Stimulated activated CD4-positive, alpha-beta T cell treated with anti-CD3 and anti-CD28 coated beads, Interleukin-4, amount 100 ng/mL, for 48 hours (primary cell): ENCODE measurements at places on chromosomes 3 and 15.
A peak's percentile ranks its signal among the peaks of the same experiment; 100 is the strongest.

DNA sequence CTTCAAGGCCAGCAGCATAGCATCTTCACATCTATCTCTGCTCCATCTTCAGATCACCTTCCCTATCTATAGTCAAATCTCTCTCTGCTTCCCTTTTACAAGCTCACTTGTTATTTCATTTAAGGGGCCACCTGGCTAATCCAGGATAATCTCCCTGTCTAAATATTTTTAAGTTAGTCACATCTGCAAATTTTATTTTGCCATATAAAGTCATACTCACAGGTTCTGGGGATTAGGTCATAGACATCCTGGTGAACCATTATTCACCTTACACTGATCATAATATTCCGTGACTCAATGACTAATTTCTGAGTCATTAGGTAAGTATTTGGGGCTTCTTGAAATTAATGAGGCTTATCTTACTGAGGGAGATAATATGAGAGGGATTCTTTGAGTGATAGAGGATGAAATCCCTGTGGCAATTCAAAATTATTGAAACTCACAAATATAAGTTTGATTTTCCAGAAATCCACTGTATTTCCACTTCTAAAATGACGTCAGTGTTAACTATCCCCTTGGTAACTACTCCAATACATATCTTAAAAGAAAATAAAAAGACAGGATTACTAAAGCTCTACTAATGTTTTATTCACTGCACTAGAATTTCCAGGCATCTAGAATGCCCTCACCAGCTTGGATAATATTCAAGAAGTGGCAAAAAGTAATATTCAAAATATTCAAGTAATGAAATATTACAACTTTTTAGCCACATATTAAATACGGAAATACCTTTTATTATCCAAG is 93.7 kb upstream of the RBMS3 start:
- no peak for DNase-seq

- DNase-seq: no peak
Measured at GRCh38 chr3:16377847-16378302, 112.9 kb downstream of the OXNAD1 start.

GRCh38 chr3:195847055-195847950 is 35.6 kb upstream of the MUC4 start:
- DNase-seq: no peak

GRCh38 chr3:134813618-134814017 is 18.6 kb downstream of the EPHB1 start:
- DNase-seq: no peak

DNA sequence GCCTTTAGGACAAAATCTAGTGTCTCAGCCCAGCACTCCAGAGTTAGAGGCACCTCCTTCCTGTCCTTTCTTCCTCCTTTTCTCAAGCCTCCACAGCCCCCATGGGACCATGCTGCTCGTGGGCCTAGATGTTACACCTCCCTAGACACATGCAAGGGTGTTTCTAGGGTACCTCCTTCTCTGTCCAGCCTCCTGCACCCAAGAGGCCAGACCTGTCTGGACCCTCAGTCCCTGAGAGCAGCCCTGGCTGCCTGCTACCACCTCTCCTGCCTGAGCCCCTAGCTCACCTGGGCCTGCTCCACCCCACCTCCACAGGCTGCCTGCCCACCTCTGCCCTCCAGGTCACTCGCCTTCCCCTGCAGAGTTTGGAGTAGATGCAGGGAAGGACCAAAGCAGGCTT is 5.2 kb downstream of the LOXL1 start:
- DNase-seq: no peak

DNA sequence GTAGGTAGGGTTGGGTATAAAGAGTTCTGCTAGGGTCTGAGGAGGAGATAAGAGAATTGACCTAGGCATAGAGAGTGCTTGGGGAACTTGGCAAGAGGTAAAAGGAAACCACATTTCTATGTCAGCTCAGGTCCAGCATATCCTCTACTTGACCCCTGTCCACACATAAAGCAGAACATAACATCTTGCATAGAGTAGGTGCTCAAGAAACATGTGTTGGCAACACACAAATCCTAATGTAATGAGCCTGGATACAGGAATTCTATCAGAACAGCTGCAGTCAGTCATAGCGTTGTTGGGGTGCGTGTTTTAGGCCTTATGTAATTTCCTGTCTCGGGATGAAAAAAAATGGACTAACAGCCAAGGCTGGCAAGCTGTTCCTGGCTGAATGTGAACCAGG is 35.0 kb upstream of the PLCL2 start:
- no peak for DNase-seq

- no peak for DNase-seq
Measured at GRCh38 chr3:151879037-151879436, 5.6 kb downstream of the SUCNR1 start.

GRCh38 chr3:40387001-40387894 is at the start of gene ENTPD3:
Gene ENTPD3, plus strand, starts transcription at chr3:40387184. Its CDS starts 874 bp downstream, at chr3:40388058.
- DNase-seq: peak; percentile 22

DNA sequence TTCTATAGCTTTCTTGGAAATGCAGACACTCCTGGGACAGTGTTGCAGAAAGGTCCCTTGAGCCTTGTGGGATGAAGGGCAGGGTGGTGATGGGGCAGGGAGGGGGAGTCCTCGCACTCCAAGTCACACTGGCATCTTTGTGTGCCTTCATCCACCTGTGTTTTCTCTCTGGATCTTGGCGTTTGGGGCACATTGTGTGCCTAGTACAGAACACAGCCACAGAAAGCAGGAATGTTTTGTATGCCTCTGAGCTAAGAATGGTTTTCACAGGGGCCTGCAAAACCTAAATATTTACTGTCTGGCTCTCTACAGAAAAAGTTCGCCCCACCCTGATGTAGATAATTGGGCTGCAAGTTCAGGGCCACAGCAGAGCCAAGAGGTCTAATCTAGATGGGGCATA is 5.7 kb downstream of the MYZAP start:
- no peak for DNase-seq

- no peak for DNase-seq
Measured at GRCh38 chr15:81947548-81947947, 98.3 kb downstream of the MEX3B start.

DNA sequence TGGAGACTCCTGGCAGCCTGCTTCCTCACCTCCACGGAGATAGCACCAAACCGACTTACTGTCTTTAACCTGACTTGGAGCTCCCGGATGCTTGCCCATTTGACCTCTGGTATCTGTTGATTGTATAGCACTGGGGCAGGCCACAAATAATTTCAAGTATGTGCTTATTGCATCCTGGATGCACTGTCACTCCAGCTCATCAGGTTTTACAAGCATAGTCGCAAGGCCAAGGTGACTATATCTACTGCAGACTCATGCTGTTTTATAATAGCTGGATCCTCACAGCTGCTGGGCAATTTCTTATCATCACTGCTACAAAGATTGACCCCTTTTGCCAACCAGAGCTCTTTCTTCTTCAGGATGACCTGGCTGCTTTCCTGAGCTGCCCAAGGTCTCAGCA is 45.6 kb downstream of the PEX5L start:
- DNase-seq: no peak

DNA sequence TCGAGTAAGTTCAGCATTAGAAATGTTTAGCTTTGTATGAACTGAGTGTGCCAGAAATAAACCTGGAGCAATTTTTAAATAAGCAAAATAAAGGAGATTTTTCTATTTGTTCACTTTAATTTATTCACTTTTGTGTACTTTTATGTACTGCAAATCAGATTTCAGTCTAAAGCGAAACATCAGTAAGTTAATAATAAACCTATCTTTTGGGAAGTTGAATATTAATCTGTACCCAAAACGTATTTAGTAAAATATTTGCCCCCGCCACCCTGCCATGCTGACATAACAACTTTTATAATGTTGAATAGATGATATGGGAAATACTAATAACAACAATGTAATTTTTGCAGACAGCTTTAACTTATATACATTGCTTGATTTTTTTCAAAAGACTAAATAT is 230.0 kb downstream of the CDIN1 start:
- no peak for DNase-seq

GRCh38 chr15:94094310-94094709 is 137.1 kb upstream of the MCTP2 start:
- DNase-seq: no peak

- no peak for DNase-seq
Measured at GRCh38 chr3:46093966-46094365, 66.7 kb upstream of the XCR1 start.

DNA sequence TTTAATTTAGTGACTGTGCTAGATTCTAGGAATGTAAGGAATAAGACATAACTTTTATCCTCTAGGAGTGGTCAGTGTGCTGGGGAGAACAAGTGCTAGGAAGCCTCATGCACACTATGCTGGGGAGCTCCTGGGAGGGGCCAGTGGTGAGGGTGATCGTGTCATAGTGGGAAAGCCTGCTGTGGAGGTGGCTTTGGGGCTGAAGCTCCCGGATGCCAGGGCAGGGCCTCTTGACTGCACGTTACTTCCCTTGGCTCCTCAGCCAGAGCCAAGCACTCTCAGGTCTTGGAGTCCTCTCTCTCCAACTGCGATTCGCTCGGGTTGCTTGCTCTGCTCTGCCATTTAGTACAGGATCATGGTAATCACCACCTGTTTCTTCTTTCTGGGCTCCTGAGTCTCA is 33.6 kb downstream of the SQOR start:
- DNase-seq: no peak

- DNase-seq: no peak
Measured at GRCh38 chr15:48354694-48355303, 23.6 kb downstream of the DUT start.

GRCh38 chr3:56887402-56888025 is 85.8 kb upstream of the ARHGEF3 start:
- no peak for DNase-seq

DNA sequence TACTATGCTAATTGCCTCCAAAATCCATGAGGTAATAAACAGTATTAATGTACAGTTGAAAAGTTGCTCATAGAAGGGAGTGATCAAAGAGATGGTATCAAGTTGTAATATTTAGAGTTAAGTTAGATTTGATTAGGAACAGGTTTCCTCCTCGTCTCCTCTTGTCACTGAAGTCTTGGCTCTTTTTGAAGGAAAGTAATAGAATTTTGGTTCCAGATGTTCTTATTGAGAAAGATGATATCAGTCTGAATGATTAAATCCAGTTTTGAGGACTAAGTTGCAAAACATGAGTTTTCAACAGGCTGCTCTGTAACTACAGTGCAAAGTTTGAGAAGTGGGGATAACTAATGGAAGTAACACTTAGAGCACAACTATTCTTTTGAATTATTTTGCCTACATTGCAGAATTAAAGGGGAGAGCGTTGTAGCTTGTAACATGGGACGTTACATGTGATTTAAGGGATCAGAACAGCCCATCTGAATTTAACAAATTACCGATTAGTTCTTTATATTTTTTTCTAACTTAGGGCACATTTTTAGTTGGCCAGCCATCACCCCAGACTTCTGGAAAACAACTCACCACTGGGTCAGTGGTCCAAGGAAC is 48.3 kb downstream of the MAP6D1 start:
- DNase-seq: no peak

DNA sequence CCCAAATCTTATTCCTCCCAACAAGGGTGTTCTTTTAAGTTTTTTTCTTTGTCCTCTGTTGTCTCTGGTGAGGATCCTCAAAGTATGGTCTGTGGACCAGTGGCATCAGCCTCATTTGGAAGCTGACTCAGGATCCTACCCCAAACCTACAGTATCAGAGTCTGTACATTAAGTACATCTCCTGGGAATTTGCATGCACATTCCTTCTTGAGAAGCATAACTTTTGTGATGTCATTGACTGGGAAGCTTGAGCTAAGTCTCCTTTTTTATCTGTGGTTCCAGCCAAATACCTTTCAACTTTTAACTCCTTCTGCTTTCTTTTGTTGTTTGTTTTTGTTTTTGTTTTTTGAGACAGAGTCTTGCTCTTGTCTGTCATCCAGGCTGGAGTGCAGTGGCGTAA is 40.5 kb downstream of the ARMC8 start:
- no peak for DNase-seq

DNA sequence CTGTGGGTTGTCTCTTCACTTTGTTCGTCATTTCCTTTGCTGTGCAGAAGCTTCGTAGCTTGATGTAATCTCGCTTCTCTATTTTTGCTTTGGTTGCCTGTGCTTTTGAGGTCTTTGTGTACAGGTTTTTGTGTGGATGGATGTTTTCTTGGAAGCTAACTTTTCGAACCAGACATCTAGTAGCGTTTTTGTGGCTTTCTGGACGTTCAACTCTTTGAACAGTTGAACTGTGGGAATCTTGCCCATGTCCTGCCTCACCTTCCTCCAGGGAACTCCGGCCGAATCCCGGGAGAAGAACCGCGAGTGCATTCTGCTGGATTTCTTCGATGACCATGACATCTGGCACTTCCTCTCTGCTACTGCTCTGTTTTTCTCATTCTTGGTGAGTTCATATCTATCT is 70.6 kb downstream of the USF3 start:
- no peak for DNase-seq

GRCh38 chr3:160372780-160373179 is 26.2 kb downstream of the IFT80 start:
- DNase-seq: no peak

DNA sequence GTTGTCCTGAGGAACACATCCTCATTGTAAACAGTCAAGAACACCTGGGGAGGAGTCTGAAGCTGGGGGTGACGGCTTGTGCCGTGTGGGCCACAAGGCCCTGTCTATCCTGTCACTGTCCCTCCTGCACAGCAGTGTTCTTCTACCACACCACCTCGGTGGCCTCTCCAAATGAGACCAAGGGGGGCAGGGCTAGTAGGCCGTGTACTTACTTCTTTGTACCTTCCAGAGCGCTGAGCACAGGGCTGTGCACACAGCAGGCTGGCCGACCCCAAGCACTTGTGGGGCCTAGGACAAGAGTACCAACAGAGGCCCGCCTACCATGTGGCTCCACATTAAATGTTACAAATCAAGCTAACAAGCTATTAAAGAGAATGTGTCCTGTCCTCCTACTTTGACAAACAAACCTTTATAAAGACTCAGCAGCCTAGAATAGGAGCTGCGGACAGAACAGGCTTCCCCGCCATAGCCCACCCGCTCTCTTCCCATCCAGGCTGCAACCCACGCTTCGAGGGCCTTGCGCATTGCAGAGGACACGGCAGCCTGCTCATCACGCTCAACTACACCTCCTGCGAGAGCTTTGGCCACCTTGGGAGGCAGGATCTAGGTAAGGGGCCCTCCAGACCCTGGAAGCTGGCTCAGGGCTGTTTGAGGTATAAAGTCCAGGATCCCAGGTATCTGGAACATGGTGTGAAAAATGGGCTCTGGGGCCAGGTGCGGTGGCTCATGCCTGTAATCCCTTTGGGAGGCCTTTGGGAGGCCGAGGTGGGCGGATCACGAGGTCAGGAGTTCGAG is 30.5 kb downstream of the MELTF start:
- no peak for DNase-seq

DNA sequence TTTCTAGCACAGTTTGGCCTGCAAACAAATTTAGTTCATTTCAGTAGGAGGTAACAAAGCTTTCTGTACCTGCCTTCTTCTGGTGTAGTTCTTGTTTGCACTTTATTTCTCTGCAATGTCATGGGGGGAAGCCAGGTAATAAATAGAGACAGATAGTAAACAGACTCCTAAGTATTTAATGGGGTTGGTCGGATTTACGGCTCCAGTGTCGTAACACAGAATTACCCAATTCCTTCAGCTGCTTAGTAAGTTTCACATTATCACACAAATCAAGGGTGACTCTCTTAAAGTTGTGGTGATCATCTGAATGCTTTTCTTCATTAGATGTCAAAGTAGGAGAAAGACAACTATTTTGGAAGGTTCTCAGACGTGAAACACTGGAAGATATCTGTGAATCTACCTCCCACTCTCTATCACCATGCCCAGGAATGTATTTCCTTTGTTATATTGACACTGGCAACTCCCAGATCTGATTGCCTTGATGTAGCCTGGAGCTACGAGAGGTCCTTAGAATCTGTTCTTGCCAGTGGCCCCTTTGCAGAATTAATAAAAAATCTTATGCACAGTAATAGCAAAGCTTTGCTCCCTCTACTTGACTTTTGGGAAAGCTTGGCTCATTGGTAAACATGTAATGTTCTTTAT is 25.0 kb upstream of the TMC3 start:
- no peak for DNase-seq
